Stimulated activated naive CD4-positive, alpha-beta T cell (primary cell): ENCODE measurements at places on chromosomes 6 and 20.

GRCh38 chr6:27138837-27139755, 108.4 kb upstream of the PRSS16 start:
- peak; percentile 74 for DNase-seq

GRCh38 chr6:154245506-154245905, 111.1 kb downstream of the IPCEF1 start:
- DNase-seq, result no peak

GRCh38 chr6:131602781-131603312, 25.2 kb downstream of the MED23 start:
- DNase-seq, result no peak

DNA sequence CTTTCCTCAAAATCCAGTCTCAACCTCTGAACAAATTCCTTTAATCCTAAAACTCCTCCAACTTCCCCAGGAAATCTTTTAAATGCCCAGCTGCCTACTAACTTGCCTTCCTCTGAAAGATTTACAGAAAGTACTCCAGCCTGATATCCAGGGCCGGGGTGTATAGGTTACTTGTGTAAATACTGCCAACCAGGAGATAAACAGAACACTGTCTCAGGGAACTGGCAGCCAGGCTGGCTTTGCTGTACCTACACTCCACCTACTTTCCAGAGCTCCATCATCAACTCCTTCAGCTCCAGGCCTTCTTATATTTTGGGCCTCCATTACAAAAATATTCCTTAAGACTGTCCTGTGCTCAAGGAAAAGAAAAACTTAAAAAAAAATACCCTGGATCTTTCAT, 85.9 kb downstream of the CEP162 start:
- no peak for DNase-seq

DNA sequence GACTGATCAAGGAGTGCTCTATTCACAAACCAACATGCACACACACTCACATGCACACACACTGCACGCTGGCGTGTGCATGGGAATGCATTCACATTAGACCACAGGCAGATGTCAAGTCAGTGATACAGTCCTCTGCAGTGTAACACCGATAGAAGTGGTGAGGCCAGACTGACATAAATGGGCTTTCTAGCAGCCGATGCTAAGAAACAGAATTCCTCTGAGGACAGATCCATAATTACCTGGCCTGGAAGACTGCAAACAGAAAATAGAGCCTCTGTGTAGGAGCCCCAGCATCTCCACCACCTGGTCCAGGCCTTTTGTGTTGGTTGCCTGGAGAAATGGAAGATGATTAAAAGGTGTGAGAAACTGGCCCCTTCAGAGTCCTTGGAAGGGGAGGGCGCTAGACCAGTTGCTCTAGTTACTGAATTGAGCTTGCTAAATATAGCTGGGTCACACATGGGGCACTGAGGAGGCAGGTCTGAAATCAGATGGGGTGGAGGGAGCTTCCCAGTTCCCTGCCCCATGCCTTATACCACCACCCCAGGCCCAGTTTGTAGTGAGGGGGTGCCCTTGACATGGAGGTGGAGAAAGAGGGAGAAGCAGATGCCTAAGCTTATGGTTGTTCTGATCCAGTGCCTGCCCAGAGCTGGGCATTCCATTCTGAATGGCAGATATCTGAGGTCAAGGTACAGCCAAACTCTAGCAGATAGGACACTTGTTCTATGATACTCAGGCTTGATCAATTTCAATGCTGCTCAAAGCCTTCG, 233.8 kb downstream of the LRFN2 start:
- no peak for DNase-seq

DNA sequence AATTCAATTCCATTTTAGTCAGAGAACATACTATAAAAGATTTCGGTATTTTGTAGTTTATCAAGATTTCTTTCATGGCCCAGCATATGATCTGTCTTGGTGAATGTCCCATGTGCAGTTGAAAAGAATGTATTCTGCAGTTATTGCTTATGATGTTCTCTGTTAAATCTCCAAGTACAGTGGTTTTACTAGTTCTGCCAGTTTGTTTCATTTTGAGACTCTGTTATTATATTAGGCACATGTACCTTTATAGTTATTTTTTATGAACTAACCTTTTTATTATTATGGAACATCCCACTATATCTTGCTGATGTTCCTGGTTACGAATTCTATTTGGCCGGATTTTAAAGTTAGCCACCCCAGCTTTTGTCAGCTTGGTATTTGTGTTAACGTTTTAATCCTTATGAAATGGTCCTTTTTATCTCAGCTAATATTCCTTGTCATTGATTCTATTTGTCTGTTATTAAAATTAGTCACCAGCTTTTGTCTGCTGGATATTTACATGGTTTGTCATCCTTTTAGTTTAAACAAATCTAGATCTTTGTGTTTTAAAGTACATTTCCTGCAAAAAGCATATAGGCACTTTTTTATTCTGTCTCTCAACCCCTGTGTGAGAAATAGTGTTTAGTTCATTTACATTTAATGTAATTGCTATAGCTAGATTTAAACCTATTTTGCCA, 48.9 kb downstream of the VTA1 start:
- DNase-seq, result no peak

DNA sequence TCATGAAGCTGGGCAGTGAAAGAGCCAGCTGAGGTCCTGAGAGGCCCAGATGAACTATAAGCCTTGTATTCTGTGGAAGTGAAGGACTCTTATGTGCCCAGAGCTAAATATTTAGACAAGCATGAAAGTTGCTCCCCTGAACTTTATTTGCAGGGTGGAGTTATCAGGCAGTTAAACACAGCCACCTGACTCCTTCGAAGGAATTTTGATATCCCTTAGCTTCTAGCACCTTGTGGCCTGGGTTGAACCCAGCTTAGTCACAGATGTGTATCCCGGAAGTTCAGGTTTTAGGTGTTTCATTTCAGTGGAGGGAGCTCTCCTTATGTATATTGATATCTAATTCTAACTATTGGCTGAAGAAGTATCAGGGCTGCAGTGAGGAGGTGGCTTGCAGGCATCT, 20.4 kb downstream of the NR2E1 start:
- no peak for DNase-seq

- peak; percentile 37 for DNase-seq
Measured at GRCh38 chr20:50569864-50570836, 60.0 kb downstream of the PTPN1 start.
